ENCODE measurements at places on chromosomes 7 and 10.

DNA sequence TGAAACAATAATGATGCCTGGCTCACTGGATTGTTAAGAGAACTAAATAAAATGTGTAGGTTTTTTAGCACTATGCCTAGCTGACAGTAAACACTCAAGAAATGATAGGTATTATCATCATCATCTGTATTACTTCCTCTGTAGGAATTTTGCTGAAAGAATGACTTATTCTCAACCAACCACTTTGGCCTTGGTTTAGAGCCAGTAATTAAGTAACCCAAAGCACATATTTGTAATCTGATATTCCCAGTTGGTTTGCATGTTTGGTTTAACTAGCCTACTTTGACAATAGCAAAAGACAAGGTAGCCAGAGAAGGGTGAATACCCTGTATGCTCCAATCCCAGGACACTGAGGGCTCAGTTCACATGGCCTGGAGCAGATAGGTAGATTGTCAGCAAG is 34.4 kb downstream of the BCAP29 start:
- DNase-seq: no peak

DNA sequence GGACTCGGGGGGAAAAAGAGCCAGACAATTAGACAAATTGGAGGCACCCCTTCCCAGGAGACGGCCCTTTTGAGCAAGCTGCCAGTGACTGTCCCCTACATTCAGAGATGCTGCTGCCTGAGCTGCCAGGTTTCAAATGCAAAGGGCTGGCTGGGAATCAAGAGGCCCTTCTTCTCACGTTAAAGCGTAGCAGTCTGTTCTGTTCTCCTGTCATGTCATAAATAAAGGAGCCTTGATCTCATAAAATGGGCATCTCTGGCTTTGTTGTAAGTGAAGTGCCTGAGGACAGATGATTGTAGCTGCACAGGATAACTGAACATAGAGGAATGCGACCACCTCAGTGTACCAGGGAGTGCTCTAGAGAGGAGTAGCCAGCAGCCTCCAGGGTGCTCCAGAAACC is 917.9 kb downstream of the GRID1 start:
- no peak for DNase-seq

DNA sequence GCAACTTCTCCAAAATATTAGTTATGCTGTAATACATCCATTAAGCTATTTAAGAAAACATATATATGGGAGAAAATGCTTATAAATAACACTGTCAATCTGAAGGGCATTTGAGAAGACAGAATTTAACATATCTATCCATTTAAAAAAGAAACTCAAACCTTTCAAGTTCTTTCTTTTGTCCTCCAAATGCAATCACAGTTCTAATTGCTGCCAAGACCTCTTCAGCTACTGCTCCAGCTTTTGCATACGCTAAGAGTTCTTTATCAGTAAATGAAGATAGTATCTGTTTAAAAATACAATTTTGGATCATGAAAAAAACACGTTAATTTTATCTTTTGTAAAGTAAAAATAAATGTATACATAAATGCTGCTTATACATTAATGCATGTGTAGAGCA is 39.6 kb downstream of the ABCB1 start:
- DNase-seq: no peak

GRCh38 chr10:118963341-118963740 is 66.2 kb upstream of the NANOS1 start:
- DNase-seq: no peak
